ENCODE measurements at places on chromosomes 3 and 15.

- no peak for DNase-seq
Measured at GRCh38 chr3:25751725-25752124, 31.5 kb downstream of the NGLY1 start.

GRCh38 chr3:29195056-29195455 lies 85.8 kb upstream of the RBMS3 start:
- DNase-seq, result no peak

DNA sequence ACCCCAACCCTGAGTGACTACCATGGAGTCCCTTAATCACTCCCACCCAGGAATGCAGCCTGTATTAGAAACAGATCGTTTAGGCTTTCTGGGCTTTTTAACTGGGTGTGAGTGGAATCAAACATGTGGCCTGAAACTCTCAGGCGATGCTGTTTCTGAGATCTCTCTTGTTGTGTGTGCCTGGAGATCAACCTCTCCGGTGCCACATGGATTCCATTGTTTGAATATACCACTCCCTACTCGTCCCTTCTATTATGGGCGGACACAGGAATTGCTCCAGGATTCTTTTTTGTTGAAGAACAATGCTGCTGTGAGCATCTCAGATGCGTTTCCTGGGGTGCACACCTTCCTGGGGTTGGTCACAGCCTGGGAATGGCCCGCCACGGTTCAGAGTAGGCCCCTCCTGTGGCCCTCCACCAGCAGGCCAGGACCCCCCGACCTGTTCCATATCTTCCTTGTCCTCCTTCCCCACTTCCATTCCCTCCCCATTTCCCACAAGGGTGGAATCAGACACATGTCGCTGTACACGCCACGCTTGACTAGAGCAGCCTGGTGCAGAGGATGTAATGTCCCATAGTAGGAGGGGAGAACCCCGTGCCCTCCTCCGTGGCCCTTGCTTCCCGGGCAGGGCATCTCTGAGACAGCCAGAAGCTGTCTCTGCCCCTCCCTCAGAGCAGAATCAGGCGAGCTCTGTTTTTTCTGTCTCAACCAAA lies 36.4 kb upstream of the PRR23E start:
- DNase-seq, result peak; percentile 65

- DNase-seq, result no peak
Measured at GRCh38 chr3:187758318-187758955, 13.2 kb upstream of the BCL6 start.

GRCh38 chr3:151002003-151002981 lies 29.8 kb upstream of the CLRN1 start:
- DNase-seq, result no peak

DNA sequence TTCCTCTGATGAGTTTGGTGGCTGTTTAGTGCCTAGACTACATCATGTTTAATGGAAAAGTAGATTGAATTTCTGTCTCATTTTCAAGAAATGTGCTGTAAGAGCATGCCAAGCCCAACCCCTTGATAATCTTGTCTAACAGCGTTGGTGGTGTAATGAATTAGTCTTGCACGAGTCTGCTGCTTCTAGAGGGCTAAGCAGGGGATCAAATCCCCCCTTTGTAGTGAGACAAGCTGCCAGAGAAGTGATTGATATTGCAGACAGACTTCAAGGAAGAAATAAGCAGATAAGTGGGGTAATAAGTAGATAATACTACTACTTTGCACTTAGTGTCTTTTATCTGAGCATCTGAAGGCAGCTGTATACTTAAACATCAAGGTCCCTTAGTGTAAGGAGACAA lies 141.4 kb downstream of the TP63 start:
- no peak for DNase-seq

DNA sequence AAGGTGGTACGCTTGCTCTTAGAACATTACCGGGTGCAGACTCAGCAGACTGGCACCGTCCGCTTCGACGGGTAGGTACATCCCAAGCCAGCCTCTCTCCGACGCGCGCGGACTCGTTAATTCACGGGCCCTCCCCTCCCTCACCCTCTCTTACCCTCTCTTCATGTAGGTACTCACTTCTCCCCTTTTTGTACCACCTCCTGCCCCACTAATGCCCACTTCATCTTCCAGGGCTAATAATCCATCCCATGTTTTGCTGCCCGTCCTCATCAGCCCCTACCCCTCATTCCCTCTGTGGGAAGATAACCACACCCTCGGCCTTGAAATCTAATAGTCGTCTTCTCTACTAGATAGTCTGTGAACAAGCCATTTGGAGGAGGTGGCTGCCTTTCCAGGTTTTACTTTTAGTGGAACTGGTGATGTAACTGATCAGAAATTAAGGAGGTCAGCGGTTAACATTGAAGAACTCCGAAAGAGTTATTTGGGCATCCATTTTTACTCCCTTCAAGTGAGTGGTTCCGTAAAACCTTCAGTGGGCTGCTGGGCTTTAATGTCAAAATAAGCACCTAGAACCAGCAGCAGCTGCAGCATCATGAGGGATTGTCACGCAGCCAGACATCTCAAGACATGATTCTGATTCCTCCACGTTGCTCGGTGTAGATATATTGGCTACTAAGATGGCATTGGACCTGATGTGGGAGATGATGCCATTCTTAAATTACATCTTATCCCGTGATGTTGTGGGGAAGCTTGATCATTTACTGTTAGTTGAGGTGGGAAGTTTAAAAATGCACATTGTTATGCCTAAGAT lies 1.3 kb downstream of the FEM1B start:
- no peak for DNase-seq

GRCh38 chr15:80564056-80564455 lies 131.1 kb upstream of the ABHD17C start:
- DNase-seq, result no peak

GRCh38 chr3:159923956-159924355 lies 64.7 kb upstream of the IL12A start:
- no peak for DNase-seq

GRCh38 chr15:88638626-88639372 lies at the start of gene ISG20:
Gene ISG20 (plus strand): TSS chr15:88639016. CDS start chr15:88639367, 351 bp downstream.
- peak; percentile 63 for DNase-seq

DNA sequence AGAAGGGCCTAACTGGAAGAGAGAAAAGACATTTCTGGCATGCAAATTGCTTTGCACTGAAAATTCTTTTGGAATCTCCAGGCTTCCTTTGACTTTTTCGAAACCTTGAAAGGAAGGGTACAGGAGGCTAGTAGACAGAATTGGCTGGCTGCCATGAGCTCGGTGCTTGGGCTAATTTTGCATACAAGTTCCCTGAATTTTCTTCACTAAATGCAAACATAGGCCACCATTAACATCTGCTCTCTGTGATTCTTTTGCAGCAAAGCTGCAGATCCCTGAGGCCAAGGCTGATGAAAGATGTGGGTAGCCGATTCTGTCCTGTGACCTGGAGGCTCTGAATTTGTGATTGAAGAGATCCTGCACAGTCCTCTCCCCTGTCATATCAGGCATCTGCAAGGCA lies 247.8 kb upstream of the MCTP2 start:
- no peak for DNase-seq

DNA sequence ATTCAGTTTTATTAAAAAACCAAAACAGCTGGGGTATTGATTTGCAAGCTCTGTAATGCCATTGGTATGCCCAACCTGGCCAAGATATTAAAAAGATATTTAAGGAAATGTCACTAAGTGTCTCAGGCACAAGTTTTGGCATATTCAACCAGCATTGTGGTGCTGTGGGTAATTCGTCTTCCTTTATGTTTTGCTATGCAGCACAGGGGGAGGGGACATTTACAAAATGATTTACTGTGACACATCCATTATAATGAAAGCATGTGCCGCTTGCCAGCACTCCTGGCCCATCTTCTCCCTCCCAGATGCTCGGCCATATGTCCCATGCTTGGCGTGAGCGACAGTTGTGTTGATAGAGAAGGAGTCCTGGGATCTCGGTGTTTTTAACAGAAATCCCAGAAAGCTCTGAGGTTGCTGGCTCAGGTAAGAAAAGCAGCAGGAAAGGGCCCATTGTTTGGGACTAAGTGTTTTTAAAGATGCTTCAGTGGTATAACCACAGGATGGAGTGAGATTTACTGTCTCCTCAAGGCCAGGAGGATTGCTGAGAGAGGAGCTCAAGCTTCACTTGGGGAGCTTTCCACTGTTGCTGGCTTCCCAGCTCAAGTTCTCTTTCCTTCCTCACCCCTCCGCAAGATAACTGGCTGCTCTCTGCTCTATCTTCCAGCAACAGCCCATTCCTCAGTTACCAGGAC lies 158.2 kb upstream of the TSC22D2 start:
- DNase-seq, result no peak

DNA sequence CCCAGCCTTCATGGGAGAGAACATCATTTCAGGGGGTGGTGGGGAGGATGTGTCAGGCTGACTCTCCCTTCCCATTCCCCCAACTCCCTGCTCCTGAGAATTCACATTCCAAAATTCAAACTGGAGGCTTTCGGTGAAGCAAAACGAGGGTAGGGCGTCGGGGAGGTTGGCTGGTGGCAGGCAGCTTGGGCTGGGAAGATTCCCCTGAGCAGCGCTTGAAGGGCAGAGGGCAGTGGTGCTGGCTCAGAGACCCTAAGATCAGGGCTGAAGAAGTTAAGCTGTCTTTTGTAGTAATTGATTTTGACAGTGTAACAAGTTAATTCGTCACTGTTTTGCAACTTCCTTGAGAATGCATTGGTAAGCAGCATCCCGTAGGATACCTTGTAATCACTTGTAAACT lies 187.8 kb downstream of the RAB11A start:
- DNase-seq, result no peak

DNA sequence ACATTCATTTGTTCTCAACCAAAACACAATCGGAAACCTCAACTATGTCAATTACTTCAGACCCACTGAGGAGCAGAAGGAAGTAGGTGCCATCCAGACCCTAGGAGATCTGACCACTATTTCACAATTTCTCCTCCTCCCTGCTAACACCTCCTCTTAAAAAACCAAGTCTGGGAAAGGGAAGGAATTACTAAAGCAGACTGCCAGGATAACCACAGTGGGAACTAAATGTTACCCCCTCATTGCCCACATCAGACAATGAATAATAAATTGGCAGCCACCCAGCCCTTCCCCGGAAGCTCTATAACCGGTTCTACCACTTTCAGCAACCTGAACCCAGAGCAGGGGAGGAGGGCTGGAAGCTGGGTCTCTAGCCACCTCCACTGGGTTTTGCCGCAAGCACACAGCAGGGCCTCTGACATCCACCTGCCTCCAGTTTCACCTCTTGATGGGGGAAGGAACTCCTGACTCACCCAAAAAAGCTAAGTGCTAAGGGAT lies 17.6 kb downstream of the C15orf62 start:
- peak; percentile 97 for DNase-seq

DNA sequence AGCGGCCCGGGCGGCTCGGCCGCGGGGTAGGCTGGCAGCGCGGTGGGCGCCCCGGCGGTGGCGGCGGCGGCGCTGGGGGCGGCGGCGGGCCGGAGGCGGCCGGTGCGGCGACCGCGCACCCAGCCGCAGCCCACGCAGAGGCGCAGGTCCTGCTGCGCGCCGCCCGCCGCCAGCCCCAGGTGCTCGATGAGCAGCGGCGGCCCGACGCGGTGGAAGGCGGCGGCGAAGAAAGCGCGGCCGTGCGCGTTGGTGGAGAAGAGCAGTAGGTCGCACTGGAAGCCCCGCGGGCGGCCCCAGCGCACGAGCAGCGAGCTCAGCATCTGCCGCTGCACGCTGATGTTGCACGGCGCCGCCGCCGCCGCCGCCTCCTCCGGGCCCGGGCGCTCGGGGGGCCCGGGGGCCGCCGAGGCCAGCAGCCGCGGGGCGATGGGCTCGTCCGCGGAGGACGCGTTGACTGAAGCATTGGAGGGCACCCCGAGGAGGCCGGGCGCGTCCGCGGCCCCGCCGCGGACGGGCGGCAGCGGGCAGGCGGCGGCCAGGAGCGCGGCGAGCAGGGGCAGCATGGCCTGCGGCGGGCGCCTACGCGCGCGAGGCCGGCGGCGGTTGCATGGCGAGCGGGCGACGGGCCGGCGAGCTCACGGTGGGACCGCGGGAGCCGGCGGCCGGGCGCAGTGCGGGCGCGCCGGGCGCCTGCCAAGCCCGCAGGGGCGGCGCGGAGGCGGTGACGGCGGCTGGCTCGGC lies 452 bp downstream of the TMEM158 start:
- peak; percentile 19 for DNase-seq

DNA sequence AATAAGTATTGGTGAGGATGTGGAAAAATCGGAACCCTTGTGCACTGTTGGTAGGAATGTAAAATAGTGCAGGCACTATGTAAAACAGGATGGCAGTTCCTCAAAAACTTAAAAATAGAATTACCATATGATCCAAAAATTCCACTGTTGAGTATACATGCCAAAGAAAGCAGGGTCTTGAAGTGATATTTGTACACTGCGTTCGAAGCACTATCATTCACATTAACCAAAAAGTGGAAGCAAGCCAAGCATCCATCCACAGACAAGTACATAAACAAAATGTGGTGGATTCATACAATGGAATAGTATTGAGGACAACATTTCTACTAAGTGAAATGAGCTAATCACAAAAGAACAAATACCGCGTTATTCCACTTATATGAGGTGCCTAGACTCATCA lies 200.7 kb downstream of the TJP1 start:
- DNase-seq, result no peak

- DNase-seq, result no peak
Measured at GRCh38 chr3:55122312-55122711, 194.5 kb upstream of the LRTM1 start.

DNA sequence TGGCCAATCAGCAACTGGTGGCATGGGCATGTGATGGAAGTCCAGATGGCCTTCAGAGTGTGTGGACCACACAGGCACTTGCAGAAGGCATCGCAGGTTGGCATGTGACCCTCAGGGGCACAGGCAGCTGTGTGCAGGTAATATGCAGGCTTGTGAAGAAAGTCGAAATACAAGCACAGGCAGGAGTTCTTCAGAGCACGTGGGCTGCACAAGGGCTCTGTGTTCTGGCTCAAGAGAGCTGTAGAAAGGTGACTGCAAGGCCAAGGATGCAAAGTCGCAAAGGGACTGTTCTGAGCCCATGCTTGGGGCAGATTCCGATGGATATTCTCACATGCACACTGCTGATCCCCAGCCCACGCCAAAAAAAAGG lies 8.3 kb downstream of the LRRC2 start:
- no peak for DNase-seq

GRCh38 chr3:60772584-60772983 lies 478.7 kb downstream of the FHIT start:
- DNase-seq, result no peak

DNA sequence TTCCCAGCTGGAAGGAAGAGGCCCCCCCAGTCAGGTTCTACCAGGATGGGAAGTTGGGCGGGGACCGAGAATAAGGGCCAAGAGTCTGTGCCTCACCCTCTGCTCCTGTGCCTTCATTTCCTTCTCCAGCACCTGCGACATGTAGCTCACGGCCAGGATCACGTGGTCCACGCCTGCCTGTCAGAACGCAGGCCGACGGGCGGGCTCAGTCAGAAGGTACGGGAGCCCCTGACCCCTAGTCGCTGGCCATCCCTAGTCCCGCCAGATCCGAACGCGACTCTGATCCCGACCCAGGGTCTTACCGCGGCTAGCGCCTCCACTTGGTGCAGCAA lies 489 bp downstream of the GMPPB start:
- peak; percentile 54 for DNase-seq

DNA sequence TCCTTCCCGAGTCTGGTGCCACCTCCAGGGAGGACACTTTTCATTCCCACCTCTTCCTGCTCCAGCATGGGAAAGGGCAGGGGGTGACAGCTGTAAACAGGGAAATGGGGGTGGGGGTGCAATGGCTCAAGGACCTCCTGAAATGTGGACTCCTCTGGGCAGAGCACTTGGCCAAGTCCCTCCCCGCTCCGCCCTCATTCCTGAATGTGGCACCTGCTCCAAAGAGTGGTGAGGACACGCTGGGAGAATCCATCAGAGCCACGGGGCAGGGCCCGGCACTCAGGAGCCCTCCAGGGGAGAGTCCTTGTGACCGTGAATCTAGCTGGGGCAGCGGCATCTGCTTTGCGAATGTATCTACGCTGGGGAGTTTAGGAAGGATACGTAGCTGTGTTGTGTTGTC lies 11.1 kb upstream of the LINGO1 start:
- no peak for DNase-seq

GRCh38 chr3:137294839-137295238 lies 337.1 kb downstream of the IL20RB start:
- DNase-seq, result no peak
